ENCODE measurements at places on chromosomes 5 and 9. TPM values are rescaled to one million over a fixed set of nuclear protein-coding genes. Genes with fewer than 3 reads are reported as not detected.
A peak's percentile ranks its signal among the peaks of the same experiment; 100 is the strongest.

GRCh38 chr5:138488481-138488945 lies 23.2 kb downstream of the EGR1 start:
- DNase-seq, result no peak

GRCh38 chr9:86135371-86135770 lies 36.0 kb upstream of the GOLM1 start:
- DNase-seq, result no peak

GRCh38 chr5:154223320-154223719 lies 32.8 kb downstream of the GALNT10 start:
- DNase-seq, result no peak

- no peak for DNase-seq
Observed at GRCh38 chr9:105299190-105299854, 54.9 kb downstream of the SLC44A1 start.

DNA sequence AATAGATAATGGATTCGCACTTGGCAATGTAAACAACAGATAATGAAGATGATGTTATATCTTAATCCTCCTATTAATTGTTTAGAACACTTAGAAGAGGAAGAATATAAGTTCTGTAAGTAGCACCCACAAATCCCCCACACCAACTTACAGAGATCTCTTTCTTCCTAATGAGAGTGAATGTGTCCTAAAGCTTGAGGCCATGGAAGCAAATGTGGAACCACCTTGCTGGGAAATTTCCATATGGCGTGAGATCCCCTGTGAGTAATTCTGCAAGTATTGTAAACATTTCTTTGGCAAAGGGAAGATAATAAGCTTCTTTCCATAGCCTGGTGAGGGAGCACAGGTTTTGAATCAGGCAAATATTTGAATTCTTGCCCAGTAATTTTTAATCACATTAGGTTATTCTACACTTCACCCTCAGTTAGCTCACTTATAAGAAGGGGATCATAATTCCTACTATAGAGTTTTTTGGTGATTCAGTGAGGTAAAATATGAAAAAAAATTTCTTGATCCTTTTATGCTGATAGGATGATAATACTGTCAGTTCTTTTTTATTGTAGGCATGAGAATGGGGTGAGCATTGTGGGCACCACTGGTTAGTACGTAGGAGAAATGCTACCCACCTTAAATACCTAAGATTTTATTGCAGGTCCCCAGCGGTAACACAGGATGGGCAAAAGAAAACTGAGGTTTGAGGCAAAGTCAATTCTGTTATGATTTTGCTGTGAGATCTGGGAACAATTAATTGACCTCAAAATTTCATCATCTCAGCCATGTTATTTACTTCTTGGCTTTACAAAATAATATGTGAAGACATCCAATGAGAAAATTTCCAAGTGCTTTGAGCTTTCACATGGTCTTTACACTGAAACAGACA lies 574.8 kb downstream of the PSAT1 start:
- no peak for DNase-seq

DNA sequence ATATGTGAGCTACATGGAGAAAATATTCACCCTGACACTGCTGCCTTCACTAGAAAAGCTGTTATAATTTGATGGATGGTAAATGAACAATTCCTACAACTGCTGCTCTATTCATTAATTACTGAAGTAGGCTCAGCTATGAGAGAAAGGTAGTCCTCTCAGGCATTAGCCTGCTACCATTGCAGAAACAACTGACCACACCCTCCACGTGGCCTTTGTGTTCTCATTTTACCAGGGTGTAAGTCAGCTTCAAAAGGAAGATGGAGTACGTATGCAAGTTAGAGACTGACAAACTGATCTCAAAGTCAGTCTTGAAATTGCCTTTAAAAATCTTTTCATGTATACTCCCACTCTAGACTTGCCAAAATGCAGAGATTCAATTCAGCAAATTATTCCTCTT lies 26.3 kb upstream of the TPD52L3 start:
- no peak for DNase-seq

DNA sequence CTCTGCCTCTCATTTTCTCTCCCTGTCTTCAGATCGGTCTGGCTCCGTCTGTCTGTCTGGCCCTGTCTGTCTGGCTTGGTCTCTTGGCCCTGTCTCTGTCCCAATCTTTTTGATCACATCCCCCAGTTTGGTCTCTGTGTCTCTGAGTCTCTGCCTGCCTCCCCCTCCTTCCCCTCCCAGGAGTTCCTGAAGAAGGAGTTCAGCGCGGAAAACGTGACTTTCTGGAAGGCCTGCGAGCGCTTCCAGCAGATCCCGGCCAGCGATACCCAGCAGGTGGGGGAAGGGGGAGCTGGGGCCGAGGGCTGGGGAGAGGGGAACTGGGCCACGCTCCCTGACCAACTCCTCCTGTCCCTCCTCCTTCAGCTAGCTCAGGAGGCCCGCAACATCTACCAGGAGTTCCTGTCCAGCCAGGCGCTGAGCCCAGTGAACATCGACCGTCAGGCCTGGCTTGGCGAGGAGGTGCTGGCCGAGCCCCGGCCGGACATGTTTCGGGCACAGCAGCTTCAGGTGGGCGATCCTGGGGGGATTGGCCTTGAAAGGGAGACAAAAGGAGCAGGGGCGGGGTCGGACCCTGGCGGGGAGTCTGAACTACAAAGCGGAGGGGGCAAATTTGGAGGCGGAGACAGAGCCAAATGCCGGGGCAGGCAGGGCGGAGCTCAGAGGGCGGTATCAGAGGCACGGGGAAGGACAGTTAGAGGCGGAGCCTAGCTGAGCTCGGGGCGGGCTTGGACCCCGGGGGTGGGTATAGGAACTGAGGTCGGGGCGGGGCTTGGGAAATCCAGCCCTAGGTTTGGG lies 9.0 kb downstream of the RGS14 start:
- DNase-seq, result peak; percentile 78

DNA sequence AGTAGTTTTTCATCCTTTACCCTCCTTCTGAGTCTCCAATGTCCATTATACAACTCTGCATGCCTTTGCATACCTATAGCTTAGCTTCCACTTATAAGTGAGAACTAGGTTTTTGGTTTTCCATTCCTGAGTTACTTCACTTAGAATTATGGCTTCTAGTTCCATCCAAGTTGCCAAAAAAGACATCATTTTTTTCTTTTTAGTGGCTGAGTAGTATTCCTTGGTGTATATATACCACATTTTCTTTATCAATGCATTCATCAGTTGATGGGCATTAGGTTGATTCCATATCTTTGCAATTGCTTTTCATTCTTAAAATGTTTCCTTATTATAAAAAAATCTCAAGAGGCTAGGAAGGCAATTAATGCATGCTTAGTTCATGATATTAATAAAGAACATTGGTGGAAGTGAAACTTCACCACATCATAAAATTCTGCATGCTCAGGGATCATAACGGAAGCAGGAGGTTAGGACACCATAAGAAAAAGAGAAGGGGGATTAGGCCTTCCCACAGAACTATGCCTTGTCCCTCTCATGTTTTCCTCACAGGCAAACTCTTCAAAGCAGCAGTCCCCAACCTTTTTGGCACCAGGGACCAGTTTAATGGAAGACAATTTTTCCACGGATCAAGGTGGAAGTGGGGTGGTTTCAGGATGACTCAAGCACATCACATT lies 105.2 kb downstream of the FRMD3 start:
- DNase-seq, result no peak

GRCh38 chr9:125475385-125475784 lies 213.8 kb downstream of the GAPVD1 start:
- DNase-seq, result no peak

DNA sequence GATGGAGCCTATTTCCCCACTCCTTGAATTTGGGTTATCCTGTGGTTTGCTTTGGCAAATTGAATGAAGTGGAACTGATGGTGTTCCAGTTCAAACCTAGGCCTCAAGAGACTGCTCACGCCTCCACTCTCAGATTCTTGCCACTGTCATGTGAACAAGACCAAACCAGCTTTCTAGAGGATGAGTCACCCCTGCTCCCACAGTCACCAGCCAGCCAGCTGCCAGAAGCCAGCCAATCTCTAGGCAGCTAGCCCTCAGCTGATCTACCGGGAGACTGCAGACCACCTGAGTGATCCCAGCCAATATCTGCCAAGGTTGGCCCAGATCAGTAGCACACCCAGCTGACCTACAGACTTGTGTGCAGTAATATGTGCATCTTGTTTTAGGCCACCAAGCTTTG lies 300.6 kb downstream of the TMEM38B start:
- DNase-seq, result no peak

- no peak for DNase-seq
Observed at GRCh38 chr5:96969366-96969765, 33.5 kb downstream of the LNPEP start.

GRCh38 chr5:150616024-150616470 lies 24.4 kb upstream of the SYNPO start:
- no peak for DNase-seq

- no peak for DNase-seq
Observed at GRCh38 chr9:36827593-36827992, 206.5 kb downstream of the PAX5 start.

DNA sequence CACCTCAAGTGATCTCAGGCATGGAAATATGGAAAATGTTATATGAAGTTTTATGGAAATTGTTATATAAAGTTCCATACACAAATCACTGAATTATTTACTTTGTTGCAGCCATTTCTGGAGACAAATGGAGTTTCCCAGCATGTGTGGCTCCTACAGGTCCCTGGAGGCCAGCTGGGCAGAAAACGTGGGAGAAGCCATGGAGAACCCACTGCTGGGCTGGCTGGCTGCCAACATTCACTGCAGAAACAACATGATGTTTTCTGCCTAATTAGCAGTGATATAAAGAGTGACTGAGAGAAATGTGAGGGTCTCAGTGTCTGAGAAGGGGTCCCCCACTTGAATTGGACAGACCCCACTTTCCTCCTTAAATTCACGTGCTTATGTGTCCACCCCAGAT lies 208.8 kb upstream of the IRX2 start:
- DNase-seq, result no peak

- DNase-seq, result peak; percentile 93
Observed at GRCh38 chr5:172283862-172284610, 472 bp upstream of the UBTD2 start.

- DNase-seq, result no peak
Observed at GRCh38 chr5:78929833-78930232, 55.3 kb downstream of the ARSB start.

GRCh38 chr5:16918156-16918555 lies 17.9 kb downstream of the MYO10 start:
- DNase-seq, result no peak

DNA sequence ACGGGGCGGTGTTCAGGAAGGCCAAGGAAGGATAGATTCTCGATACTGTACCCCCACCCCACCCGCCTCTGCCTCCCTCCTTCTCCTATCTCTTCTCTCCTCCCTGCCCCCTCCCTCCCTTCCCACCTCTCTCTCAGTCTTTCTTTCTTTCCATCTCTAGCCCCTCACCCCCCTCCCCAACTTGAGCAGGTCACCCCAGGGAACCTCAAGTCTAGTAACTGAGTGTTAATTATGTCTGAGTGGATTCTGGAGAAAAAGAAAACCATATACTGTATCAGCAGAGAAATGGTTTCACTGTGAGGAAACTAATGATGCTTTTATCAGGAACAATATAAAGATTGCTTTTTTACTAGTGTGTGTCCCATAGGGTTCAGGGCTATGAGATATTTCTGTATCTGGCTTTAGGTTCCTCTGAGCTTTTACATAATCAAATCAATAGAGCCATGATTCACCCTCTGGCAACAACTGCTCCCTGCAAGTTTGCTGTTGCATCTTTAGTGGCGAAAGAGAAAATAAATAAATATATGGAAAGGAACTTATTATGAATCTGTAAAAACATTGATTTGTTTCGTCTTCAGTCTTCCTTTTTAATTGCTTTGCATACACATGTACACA lies 639.7 kb downstream of the CCDC171 start:
- no peak for DNase-seq

GRCh38 chr5:141717043-141717442 lies 35.0 kb upstream of the ARAP3 start:
- no peak for DNase-seq

GRCh38 chr5:179964015-179964414 lies 56.3 kb upstream of the TBC1D9B start:
- DNase-seq, result no peak

DNA sequence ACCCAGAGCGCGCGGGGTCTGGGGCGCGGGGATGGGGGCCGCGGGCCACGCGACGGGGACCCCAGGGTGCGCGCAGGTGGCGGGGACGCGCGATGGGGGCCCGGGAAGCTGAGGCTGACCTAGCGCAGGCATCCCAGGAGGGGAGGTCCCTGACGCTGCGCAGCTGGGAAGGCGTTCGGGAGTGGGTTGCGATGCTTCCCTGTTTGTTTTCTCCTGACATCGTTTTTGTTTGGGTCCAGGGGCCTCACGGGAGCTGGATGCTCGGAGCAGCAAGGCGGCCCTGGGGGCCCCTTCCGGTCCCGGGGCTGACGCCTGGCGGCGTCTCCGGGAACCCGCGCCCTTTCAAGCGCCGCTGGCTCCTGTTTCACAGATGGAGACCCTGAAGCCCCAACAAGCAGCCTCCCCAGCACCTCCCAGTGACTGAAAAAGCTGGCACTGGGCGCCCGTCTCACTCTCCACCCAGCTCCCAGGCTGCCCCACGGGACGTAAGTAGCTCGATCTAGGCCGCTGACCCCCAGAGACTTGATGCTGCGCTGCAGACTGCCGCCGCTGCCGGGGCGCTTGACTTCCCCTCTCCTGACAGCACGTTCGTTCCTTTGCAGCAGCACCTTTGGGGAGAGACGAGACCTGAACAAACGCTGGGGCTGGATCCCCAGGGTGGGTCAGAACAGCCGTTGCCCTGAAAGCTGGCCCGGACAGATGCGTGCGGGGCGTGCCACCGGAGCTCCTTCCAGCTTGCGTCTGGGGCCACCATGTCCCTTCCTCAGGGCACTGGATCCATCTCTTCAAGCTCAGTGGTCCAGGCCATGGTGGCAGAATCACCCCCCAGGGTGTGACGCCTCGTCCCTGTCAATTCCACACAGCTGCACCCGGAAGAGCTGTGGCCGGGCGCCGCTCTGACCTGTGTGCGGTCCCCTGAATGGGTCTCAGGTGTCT lies 593 bp downstream of the BRD3OS start:
- DNase-seq, result peak; percentile 53

GRCh38 chr5:168674893-168675482 lies 95.8 kb upstream of the PANK3 start:
- no peak for DNase-seq

DNA sequence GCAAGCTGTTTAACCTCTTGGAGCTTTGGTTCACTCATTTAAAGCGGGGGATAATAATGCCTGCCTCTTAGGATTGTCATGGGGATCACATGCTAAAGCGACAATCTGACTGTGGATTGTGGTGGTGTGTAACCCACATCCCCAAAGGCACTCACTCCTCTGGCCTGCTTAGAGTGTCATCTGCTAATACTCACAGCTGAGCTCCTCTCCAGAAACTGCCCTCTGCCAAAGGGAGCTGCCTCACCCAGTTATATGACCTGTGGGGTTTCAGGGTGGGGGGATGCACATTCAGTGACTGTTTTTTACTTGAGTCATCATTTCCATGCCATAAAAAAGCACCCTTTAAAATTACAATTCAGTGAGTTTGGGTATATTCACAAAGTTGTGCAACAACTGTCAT lies 110.0 kb upstream of the SPOCK1 start:
- DNase-seq, result no peak

CCNJL gene
- 10.9 TPM for polyA plus RNA-seq

SELENOP gene
- 790 TPM for polyA plus RNA-seq

PTGER4 gene
- polyA plus RNA-seq, result 2.2 TPM

SIT1 gene
- polyA plus RNA-seq, result 0.29 TPM

F2RL1 gene
- polyA plus RNA-seq, result 10.1 TPM

DDX4 gene
- polyA plus RNA-seq, result not detected

NTNG2 gene
- 0.87 TPM for polyA plus RNA-seq

FOXD4L5 gene
- polyA plus RNA-seq, result 0.30 TPM

TMEM252 gene
- 2.7 TPM for polyA plus RNA-seq

SAXO1 gene
- 0.14 TPM for polyA plus RNA-seq

PRDM12 gene
- not detected for polyA plus RNA-seq

ARHGEF28 gene
- polyA plus RNA-seq, result 8.9 TPM

PHAX gene
- 64.5 TPM for polyA plus RNA-seq

IGFBPL1 gene
- 1.2 TPM for polyA plus RNA-seq

NTMT1 gene
- polyA plus RNA-seq, result 24.7 TPM

GCNT4 gene
- polyA plus RNA-seq, result 0.90 TPM

Data from left lung (tissue), 14 donors.